ENCODE measurements at places on chromosomes 2 and 18. TPM values are rescaled to one million over a fixed set of nuclear protein-coding genes. Genes with fewer than 3 reads are reported as not detected.
A peak's percentile ranks its signal among the peaks of the same experiment; 100 is the strongest.

DNA sequence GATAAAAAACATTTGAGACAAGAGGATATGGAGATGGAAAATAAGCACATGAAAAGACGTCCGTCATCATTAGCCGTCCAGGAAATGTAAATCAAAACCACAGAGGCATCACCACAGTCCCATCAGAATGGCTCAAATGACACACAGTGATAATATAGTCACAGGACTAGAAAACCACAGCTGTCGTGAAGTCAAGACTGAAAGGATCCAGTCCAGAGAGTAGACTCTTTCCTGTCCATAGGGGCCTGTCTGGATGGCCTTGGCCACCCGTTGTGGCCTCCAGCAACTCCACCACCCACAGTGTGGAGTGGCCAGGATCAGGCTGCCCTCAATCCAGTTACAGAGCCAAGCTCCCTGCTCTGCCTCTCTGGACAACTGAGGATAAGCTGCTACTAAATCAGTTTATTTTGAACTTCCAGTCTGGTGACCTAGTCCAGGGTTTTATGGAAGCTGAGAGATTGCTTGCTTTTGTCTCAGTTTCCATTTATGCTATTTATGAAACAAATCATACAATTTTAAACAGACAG lies 60.4 kb downstream of the RHOB start:
- peak; percentile 91 for DNase-seq

GRCh38 chr18:74116633-74117554 lies 30.7 kb downstream of the FBXO15 start:
- DNase-seq, result peak; percentile 28

UGT1A5 gene
- total RNA-seq, result not detected

SRSF7 gene
- total RNA-seq, result 75.2 TPM

DNA sequence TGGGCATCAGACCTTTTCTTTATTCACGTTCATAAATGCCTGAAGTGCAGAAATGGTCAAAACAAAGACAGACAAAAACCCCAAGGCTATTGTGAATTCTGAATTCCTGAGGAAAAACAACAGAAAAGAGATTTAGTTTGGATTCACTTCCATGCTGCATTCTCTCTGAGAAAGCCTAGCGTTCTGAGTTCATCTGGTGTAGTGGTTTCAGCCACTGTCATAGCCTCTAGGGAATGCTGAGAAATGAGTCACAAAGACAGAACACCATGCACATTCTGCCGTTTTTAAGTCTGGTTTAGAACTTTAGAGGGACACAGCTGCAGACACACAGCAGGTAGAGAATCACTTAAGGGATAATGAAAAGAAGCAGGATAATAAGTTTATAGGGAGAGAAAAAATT lies 93.8 kb downstream of the LRP1B start:
- no peak for DNase-seq

GRCh38 chr2:10551496-10551895 lies 103.4 kb upstream of the ODC1 start:
- no peak for DNase-seq

CYTIP gene
- total RNA-seq, result 2.4 TPM

DNA sequence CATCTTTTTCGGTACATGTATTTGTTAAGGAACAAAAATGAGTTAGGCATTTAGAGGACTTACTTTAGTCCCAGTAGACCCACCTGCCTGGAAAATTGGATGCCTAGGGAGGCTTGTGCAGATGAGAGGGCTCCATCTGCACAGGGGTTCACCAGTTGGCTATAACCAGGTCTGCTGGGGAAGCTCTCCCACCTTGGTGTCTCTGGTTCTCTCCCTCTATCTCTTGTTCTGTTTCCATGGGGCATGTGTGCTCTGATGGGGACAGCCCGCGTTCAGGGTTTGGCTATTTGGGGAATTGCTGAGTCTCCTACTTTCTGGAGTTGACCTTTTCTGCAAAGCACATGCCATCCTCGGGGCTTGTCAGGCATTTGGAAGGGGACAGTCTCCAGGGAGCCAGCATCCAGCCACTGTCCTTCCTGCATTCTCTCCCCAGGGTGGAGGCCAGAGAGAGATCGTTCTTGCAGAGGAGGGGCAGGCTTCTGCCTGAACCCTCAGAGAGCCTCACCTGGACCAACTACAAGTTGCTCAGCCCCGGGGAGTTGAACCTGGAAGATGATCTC lies 157.3 kb downstream of the KLHL29 start:
- no peak for DNase-seq

NMUR1 gene
- total RNA-seq, result not detected

DNA sequence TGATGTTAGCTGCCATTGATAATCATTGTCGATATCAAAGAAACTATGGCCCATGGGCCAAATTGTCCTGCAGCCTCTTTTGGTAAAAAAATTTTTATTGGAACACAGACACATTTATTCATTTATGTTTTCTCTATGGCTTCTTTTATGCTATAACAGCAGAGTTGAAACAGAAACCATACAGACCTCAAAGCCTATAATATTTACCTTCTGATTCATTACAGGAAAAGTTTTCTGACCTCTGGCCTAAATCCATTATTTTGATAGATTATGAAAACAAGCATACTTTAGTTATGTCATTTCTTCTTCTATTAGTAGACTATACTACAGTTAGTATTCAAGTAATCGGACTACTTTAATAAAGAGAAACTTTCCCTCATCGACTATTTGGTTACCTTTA lies 349.7 kb upstream of the GALNT5 start:
- DNase-seq, result no peak

- no peak for DNase-seq
Observed at GRCh38 chr2:175662335-175662734, 339.7 kb downstream of the LNPK start.

- no peak for DNase-seq
Observed at GRCh38 chr2:180698668-180699067, 281.7 kb upstream of the UBE2E3 start.

DNA sequence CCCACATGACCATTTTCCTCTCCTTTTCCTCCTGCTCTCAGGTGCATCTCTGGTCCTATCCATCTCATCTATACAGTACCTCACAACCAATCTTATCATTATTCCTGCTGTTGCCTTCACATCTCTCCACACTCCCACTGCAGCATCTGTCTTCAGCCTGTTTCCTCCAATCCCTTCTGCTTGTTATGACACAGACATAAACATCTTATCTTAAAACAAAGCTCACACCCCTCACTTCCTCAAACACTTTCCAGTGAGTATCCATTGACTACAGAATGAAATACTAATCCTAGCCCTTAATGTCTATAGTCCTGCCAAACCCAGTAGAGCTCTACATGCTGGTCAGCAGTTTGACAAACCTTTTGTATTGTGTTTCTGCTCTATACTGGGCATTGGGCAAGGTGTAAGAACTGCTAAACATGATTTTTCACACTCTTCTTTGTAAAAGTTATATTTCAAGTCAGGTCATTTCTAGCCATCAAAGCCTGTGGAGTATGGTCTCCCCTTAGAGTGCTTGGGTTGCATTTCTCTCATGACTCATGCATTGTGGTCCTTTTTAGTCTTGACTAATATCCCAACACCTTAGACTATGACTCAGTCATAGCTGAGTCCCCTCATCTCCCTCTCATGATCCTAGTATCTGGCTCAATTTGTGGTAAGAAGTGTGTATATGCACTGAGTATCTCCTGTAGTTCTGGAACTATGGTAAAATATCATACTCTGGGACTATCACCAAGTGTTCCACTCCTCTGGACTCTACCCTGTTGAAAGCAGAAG lies 187.0 kb downstream of the CYRIA start:
- no peak for DNase-seq

SRD5A2 gene
- total RNA-seq, result 0.19 TPM

GRCh38 chr2:215218587-215219577 lies 80.5 kb upstream of the ABCA12 start:
- DNase-seq, result peak; percentile 24

DNA sequence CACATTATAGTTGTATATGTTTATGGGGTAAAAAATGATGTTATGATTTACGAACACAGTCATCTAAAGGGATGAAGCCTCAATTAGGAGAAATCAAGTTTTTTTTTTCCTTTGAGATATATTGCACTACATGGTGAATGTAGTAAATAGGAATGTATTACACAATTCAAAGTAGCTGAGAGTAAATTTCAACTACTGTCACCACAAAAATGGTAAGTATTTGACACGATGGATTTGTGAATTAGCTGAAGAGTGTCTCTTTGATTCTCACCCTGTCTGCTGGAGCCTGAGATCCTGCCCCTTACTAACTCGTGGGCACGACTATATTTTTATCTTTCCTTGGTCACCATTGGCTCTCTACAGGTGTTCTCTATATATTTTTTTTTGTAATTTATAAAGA lies 540.4 kb upstream of the DSEL start:
- no peak for DNase-seq

SERPINB2 gene
- 1.3 TPM for total RNA-seq

DNA sequence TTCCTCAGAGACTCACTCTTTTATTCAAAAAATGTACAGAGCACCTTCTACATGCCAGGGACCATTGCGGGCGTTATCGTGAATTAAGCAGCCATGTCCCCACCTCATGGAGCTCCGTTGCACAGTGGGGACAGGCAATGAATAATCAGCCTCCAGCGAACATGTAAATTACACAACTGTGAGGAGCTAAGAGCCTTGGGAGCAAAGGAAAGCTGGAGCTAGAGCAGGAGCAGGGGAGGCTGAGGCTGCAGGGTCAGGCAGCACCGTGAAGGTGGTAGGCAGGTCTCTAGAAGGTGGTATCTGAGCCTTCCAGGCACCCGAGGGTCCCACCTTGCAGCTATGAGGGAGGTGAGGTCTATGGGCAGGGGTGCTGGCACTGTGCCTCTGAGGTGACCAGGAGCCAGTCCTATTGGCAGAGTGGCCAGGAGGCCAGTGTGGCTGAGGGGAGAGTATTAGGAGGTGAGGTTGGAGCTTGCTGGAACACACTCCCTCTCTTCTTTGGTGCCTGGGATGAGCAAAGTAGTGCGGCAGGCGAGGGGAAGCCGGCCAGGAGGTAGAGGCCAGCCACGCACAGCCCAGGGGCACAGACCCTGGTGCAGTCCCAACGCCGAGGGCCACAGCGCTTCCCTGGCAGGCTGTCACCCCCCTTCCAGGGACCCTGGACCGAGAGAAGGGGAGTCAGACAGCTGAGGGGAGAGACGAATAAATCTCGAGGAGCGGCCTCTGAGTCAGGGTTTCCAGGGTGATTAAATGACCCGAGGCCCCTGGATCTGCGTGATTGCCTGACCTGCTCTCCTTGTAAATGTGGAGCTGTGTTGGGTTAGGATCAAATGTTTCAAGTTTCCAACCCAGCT lies 167.3 kb downstream of the SEPTIN10 start:
- DNase-seq, result peak; percentile 68

- DNase-seq, result no peak
Observed at GRCh38 chr2:164574931-164575330, 46.4 kb downstream of the GRB14 start.

- DNase-seq, result peak; percentile 13
Observed at GRCh38 chr2:155223781-155224406, 525.4 kb downstream of the KCNJ3 start.

MCEE gene
- total RNA-seq, result 16.4 TPM

HOXD12 gene
- total RNA-seq, result not detected

GRCh38 chr2:196249171-196249570 lies 77.8 kb upstream of the STK17B start:
- peak; percentile 81 for DNase-seq

SH3RF3 gene
- 5.1 TPM for total RNA-seq

GRCh38 chr2:46535360-46535759 lies 56.0 kb downstream of the TMEM247 start:
- peak; percentile 84 for DNase-seq

DNA sequence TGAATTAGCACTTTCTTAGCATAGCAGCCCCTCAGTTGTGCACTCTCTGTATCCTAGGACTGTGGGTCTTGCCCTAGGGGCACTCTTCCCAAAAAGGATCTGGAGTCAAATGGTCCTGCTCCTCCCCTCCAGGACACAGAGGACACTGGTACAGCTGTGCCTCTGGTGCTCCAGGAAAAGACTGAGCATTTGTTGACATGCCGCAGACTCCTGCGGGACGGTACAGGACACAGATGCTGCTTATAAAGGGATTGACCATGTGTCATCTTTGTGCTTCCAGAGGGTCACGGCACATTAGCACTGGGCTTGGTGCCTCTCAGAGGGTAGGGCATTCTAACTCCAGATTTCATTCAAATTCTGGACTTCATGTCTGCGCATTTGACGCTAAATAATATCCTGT lies 110.5 kb downstream of the KLF7 start:
- DNase-seq, result peak; percentile 75

DNA sequence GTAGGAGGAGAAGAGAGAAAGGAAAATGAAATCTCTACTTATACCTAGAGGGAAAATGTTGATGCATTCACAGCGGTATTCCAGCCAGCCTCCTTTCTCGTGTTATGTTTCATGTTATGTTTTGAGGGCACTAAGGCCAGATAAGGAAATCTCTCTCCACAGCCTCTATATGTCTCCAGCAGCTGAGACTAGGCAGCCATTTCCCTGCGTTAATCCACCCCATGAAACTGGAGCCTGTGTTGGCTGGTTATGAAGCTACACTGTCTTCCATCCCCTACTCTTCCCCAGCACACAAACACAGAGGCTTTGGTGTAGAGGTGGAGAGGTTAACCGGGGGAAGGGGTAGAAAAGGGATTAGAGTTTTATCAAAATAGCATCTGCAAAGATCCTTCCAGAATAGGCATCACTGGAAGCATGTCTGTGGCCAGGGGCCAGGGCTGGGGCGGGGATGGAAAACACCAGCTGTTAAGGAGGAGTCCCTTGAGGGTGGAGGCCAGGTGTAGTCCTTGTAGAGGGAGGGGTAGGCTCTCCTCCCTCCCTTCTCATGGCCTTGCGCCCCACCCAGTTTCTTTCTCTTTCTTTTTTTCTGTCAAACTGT lies 100.9 kb upstream of the TNP1 start:
- DNase-seq, result peak; percentile 45

DNA sequence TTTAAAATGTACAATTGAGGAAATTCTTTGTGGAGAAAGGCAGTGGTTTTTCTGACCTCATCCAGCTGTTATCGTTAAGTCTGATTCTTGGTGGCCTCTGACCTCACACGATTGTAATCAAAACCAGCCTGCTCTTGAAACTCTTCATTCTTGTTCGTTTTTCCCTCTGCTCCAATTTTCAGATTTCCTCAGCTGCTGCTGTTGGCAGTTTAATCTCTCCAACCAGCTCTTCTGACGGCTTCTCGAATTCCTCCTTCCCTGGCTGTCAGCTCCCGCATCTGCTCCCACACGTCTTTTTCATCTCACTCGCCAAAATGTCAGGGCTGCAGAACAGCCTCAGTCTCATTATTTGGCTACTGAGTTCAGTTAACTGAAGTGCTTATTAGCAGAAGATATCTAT lies 136.1 kb downstream of the DCDC2C start:
- peak; percentile 22 for DNase-seq

DNA sequence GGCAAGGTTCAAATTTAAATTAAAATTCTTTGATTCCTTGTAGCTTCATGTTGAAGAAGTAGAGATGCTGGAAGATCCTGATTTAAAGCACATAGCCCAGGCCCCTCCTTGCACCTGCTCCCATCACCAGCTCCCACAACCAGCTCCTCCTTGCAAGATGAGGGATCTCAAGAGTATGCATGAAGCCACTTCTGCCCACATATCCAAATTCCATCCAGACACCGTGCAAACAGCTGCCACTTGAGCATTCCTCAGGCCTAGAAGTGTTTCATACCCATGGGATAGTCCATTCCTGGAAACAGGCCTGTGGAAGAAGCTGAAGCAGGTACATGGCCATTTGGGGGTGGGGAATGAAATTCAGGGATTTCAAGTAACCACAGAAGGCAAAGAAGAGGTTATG lies 32.4 kb upstream of the ITPRID2 start:
- peak; percentile 94 for DNase-seq

SPOPL gene
- total RNA-seq, result 11.8 TPM

Data from myocyte (in vitro differentiated cells).